Prostate gland (tissue), 2 donors: ENCODE measurements at places on chromosomes 16 and 17.

GRCh38 chr16:2516391-2517240 is 2.9 kb downstream of the ATP6V0C start:
- DNase-seq, result no peak

DNA sequence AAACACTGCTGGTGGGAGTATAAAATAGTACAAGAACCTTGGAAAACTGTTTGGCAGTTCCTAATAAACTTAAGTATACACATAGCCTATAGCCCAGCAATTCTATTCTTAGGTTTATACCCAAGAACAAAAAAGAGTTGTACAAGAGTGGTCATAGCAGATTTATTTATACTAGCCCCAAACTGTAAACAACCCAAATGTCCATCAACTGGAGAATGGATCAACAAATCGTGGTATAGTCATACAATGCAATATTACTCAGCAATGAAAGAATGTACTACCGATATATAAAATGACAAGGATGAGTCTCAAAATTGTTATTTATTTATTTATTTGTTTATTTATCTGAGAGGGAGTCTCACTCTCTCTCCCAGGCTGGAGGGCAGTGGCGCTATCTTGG is 23.1 kb downstream of the GNGT2 start:
- no peak for DNase-seq

GRCh38 chr16:11374255-11374654 is 29.0 kb downstream of the RMI2 start:
- no peak for DNase-seq

GRCh38 chr17:68482576-68483041 is 25.3 kb upstream of the WIPI1 start:
- DNase-seq, result no peak

DNA sequence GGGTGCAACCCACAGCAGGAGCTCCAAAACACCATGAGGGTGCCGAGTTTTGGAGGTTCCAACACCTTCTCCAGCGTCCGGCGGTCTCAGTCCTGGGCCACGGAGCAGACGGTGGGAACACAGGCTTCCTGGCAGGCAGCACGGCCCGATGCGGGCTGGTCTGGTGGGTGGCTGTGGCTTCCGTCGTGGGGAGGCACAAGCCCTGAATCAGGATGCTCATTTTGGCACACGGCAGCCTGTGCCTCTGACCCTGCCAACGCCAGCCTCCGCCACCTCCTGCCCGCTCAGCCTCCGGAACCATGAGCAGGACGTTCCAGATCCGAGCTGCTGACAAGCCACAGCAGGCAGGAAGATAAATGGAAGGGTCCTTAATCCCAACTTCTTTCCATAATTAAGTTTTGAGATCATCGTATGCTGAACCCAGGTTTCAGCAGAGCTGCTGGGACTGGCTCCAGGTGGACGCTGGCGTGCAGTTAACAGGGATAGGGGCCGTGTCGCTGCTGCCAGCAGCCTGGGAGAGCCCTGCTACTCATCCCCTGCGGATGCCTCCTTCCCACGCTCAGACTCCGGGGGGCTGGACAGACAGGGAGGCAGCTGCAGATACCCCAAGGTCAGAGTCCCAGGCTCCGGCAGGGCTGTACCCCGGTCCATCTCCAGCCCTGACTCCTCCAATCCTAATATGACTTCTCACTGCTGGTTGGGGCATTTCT is 136.6 kb downstream of the ENGASE start:
- DNase-seq, result no peak

- no peak for DNase-seq
Measured at GRCh38 chr17:56182081-56182480, 28.8 kb downstream of the ANKFN1 start.

DNA sequence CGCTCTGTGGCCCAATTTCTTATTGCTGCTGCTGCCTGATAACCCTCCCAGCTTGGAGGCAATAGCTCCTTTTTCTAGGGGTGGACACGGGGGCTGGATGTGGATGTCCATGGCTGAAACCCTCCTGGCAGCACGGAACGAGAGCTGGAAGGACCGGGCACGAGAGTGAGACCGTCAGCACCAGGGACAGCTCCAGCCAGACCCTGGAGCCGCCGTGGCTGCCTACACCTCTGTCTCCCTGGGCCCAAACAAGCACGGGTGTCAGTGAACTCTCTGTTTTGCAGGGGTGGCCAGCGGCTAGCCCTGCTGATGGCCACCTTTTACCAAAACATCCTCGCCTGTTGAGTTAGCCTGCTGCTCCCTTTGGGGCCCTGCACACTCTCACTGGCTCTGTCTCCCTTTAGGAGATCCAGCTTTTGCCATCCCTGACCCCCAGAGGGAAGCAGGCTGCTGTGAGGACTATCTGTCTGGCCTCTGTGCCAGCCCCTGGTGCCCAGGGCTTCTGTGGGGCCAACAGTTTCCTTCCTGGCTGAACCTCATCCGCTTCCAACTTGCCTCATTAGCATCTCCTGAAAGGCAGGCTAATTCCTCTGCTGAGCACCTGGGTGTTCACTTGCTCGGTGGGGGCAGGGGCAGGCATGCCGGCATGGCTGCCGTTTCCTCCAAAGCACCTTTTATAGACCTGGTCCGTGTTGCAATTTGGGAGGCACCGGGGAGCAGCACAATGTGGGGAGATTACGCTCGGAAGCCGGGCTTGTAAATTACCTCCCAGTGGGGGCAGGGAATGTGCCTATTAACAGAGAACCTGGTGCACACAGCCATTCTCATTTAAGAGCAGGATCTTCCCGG is 118.1 kb downstream of the ENGASE start:
- peak; percentile 8 for DNase-seq

- DNase-seq, result no peak
Measured at GRCh38 chr16:79320956-79321355, 279.6 kb downstream of the MAF start.

DNA sequence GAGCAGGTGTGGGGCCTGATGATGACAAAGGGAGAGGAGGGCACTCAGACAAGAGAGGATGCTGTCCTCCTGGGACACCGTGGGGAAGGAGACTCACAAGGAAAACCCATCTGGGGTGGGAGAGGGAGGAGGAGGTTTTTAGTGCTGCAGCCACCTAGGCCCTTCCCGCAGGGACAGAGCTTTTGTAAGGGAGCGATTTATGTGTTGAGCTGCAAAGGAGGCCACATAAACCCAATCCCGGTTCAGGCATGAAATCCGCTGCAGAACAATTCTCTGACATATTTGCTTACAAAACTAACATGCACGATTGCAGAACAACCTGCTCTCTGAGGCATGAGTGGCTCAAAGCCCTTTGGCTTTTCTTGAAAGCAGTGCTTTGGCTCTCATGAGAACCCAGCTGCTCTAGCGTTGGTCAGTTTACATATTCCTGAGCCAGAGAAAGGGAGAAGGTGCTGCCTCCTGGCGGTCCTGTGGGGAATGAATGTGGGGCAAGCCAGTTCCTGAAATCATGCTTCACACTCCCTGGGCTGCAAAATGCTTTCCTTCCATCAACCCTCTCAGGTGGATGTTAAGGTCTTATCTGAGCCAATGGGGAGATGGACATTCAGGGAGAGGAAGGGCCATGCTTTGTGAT is 122.4 kb upstream of the NLRP1 start:
- DNase-seq, result peak; percentile 15

GRCh38 chr17:80503921-80504320 is 27.5 kb upstream of the NPTX1 start:
- no peak for DNase-seq

- no peak for DNase-seq
Measured at GRCh38 chr16:4401094-4401501, 15.3 kb downstream of the CORO7 start.
